ENCODE measurements at places on chromosomes 16 and 17. TPM values are rescaled to one million over a fixed set of nuclear protein-coding genes. Genes with fewer than 3 reads are reported as not detected.

DNA sequence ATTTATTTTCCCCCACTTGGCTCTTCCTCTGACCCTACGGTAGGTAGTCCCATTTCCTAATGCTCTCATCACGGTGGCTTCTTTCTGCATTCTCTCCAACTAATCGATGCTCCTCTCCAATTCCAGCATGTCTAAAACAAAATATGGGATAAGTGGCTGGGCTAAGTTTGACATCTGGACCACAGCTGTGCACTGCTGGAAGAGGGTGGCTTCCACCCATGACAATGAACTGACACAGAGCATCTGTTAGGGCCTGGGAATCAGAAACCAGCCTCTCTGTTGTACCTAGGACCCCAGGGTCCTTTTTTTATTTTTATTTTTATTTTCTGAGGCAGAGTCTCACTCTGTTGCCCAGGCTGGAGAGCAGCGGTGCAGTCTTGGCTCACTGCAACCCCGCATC, 29.0 kb upstream of the SLC39A11 start:
- H3K27ac ChIP-seq: no peak overlapping the region
- H3K4me1 ChIP-seq: no peaks in the 10 kb centered on the region
- no peaks in the 10 kb centered on the region for H3K27me3 ChIP-seq
- no peak for DNase-seq
- H3K4me3 ChIP-seq: no peak overlapping the region

GRCh38 chr17:64940055-64940454, 20.8 kb upstream of the LRRC37A3 start:
- H3K4me1 ChIP-seq: no peaks in the 10 kb centered on the region
- no peak for DNase-seq
- no peak overlapping the region for H3K27ac ChIP-seq
- H3K36me3 ChIP-seq: no peaks in the 10 kb centered on the region
- no peaks in the 10 kb centered on the region for H3K27me3 ChIP-seq

DNA sequence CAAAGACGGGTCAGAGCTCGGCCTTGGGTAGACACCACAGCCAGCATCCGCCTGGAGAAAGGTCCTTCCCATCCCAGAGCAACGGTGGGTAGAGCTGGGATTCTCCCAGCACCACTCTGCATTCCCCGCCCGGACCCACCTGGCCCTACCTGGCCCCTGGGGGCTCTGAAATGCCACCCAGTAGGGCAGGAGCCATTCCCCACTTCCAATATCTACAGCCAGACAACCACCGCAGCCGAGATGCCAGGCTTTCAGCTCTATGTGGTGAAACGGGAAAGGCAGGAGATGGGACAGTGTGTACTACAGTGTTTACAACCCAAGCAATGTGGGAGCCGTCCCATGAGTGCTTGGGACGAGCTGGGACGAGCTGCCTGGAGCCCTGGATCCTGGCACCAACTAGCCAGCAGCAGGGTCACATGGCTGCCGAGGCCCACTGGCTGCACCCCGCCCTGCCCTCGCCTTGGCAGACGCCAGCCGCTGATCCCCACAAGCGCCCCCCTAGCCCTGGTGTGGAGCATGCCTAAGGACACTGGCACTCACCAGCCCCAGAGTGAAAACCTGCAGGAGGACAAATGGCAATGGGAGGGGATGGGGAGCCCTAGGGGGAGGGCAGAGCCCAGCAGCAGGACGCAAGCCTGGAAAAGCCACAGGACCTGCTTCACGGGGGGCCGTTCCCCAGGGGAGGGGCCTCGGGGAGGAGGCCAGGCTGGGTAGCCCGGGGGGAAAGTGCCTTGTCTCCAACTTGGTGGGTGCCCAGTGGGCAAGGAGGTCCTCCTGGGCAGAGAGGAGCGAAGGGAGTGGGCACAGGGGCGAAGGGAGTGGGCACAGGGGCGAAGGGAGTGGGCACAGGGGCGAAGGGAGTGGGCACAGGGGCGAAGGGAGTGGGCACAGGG, 13.5 kb downstream of the TMC6 start:
- no peak overlapping the region for H3K27ac ChIP-seq
- H3K4me3 ChIP-seq: no peak overlapping the region
- no peaks in the 10 kb centered on the region for H3K27me3 ChIP-seq

DNA sequence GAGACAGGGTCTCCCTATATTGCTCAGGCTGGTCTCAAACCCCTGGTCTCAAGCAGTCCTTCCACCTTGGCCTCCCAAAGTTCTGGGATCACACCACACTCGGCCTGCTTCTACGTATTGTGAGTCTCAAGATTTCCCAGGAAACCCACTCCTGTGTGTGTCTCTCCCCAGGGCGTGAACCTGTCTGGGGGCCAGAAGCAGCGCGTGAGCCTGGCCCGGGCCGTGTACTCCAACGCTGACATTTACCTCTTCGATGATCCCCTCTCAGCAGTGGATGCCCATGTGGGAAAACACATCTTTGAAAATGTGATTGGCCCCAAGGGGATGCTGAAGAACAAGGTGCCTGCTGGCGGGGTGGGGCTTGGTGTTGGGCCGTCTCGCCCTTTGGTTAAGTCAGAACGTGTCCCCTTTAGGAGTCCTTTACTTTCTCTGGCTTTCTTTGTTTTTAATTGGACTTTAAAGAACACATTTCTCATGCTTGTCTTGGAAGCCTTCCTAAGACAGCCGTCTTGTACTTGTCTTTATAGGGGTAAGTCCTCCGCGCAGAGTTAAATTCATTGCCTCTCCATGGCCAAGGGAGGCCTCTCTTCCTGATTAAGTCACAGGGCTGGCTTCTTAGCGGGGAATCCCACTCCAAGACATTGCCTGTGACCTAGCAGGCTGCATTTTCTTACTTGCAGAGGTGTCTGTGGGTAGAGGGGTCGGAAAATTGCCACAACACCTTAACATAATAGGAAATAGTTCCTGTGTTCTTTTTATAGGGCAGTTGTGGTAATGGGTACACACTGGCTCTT, 136.4 kb downstream of the ABCC6 start:
- peaks cover 10% of the 10 kb centered on the region for H3K4me1 ChIP-seq
- H3K27ac ChIP-seq: peak overlapping the region; percentile 71
- H3K36me3 ChIP-seq: no peaks in the 10 kb centered on the region

GRCh38 chr17:10069301-10069700, 129.1 kb downstream of the GAS7 start:
- peak overlapping the region; percentile 54 for H3K27ac ChIP-seq
- H3K4me1 ChIP-seq: peaks cover 6% of the 10 kb centered on the region
- peak; percentile 73 for DNase-seq
- H3K27me3 ChIP-seq: no peaks in the 10 kb centered on the region
- H3K4me3 ChIP-seq: no peak overlapping the region
- no peaks in the 10 kb centered on the region for H3K36me3 ChIP-seq

DNA sequence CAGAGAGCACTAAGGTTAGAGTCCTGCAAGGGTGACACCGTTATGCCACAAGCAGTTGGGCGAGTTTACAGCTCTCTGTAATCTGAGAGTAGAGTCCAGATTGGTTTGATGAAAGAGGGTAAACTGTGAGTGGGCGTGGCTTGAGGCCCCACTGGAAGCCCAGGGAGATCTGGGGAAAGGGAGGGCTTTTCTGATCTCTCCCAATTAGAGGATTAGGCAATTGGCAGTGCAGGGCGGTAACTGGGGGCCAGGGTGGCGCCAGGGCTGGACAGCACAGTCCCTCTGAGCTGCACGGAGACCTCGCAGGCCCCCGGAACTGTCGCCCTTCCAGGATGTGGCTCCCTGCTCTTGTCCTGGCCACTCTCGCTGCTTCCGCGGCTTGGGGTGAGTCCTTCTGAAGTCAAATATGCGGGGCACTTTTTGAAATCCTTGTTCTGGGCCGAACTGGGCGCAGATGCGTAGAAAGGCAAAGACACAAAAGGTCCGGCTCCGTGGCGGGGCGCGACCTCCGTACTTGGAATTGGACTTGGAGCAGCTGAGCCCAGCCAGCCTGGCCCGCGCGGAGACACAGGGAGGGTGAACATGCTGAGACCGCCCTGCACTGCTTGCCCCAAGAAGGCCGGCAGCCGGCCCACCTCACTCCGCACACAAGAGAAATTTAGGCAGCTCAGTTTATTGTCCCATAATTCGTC, 72.4 kb downstream of the CES1 start:
- no peak overlapping the region for H3K27ac ChIP-seq
- DNase-seq: no peak
- H3K4me3 ChIP-seq: no peak overlapping the region
- no peaks in the 10 kb centered on the region for H3K36me3 ChIP-seq
- no peaks in the 10 kb centered on the region for H3K4me1 ChIP-seq

DNA sequence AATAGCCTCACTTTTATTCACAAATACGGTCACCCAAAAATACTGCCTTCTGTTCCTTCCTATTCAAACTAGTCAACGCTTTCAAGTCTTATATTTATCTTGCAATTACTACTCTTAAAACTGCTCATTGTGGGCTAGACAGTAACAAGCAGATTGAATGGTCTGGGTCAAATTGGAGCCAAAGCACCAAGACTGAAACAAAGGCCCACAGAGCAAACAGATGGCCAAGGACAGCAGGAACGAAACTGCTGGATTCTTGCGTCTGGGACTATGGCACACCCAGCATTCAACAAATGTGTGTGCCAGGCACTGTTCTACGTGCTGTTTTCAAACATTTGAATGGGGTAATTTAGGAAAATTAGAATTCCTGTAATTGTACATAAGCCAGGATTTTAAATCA, 250.1 kb upstream of the PSMD7 start:
- H3K4me3 ChIP-seq: no peak overlapping the region
- H3K27me3 ChIP-seq: no peaks in the 10 kb centered on the region
- H3K27ac ChIP-seq: no peak overlapping the region

GRCh38 chr17:41982026-41982760, 15.6 kb downstream of the CNP start:
- H3K4me1 ChIP-seq: no peaks in the 10 kb centered on the region
- H3K4me3 ChIP-seq: no peak overlapping the region
- H3K27me3 ChIP-seq: no peaks in the 10 kb centered on the region
- H3K27ac ChIP-seq: no peak overlapping the region
- no peak for DNase-seq
- H3K36me3 ChIP-seq: no peaks in the 10 kb centered on the region

- H3K27ac ChIP-seq: no peak overlapping the region
- H3K4me1 ChIP-seq: no peaks in the 10 kb centered on the region
- H3K27me3 ChIP-seq: no peaks in the 10 kb centered on the region
- H3K36me3 ChIP-seq: no peaks in the 10 kb centered on the region
- no peak for DNase-seq
Measured at GRCh38 chr17:58242171-58242784, 3.9 kb downstream of the LPO start.

- DNase-seq: no peak
- no peak overlapping the region for H3K27ac ChIP-seq
- no peaks in the 10 kb centered on the region for H3K4me1 ChIP-seq
- peaks cover 19% of the 10 kb centered on the region for H3K27me3 ChIP-seq
- no peak overlapping the region for H3K4me3 ChIP-seq
Measured at GRCh38 chr16:3192476-3193019, 4.5 kb downstream of the OR1F1 start.

DNA sequence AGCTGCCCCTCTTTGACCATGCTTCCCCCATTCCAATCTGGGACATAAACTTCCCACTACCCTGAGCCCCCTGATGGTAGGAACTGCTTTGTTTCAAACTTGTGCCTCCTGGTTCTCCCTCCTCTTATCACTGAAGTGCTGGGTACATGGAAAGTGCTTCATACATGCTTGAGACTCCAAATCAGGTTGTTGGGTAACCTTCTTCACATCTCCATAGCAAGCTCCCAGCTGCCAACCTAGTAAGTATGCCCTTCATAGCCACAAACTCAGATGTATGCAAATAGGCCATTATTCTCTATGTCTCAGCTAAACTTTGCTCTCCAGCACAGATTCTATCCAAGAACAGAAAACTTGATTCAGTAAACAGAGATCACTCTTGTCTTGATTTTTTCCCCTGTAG, 310.6 kb upstream of the IRX3 start:
- DNase-seq: no peak
- H3K27me3 ChIP-seq: no peaks in the 10 kb centered on the region
- no peaks in the 10 kb centered on the region for H3K36me3 ChIP-seq
- no peak overlapping the region for H3K27ac ChIP-seq

GRCh38 chr16:46920402-46921068, 36.4 kb downstream of the GPT2 start:
- no peak overlapping the region for H3K27ac ChIP-seq
- H3K4me1 ChIP-seq: no peaks in the 10 kb centered on the region
- no peak overlapping the region for H3K4me3 ChIP-seq
- DNase-seq: no peak

GRCh38 chr17:10737736-10738135, 7.9 kb upstream of the TMEM220 start:
- no peaks in the 10 kb centered on the region for H3K4me1 ChIP-seq
- H3K36me3 ChIP-seq: no peaks in the 10 kb centered on the region
- no peak for DNase-seq
- no peak overlapping the region for H3K4me3 ChIP-seq

DNA sequence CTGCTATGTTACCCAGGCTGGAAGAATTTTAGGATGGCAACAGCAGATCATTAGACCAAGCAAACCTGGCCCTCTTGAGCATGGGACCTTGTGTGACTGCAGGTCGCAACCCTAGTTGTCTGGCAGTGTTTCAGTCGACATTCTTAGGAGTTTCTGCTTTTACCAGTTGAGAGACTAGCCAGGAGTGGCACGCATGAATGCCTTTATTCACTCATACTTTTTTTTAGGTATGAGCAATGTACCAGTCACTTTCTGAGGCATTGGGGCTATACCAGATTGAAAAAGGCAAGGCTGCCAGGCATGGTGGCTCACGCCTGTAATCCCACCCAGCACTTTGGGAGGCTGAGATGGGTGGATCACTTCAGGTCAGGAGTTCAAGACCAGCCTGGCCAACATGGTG, 28.2 kb upstream of the HAS3 start:
- H3K4me3 ChIP-seq: no peak overlapping the region
- no peaks in the 10 kb centered on the region for H3K36me3 ChIP-seq
- H3K27ac ChIP-seq: no peak overlapping the region
- no peak for DNase-seq
- H3K27me3 ChIP-seq: no peaks in the 10 kb centered on the region

DNA sequence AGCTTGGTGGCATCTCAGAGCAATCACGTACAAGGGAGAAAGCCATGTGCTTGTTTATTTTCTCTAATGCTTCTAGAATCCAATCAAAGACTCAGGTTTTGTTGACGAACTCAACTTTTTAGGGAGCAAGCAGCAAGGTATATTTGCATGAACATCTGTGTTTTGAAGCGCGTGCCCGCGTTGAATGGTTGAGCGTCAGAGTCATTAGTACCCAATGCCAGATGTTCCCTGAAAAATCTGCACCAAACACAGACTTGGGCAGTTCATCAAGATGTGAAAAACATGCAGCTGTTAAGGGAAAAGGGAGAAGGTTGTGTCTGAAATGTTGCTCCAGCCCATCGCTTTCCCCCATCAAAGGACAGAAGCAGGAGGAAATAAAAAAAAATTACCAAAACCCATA, 170.4 kb downstream of the SNX29 start:
- no peak overlapping the region for H3K27ac ChIP-seq
- no peaks in the 10 kb centered on the region for H3K36me3 ChIP-seq
- no peak overlapping the region for H3K4me3 ChIP-seq

Gene SP6
- 1.5 TPM for total RNA-seq

Gene RNF43
- not detected for total RNA-seq

Gene FSCN2
- 7.4 TPM for total RNA-seq

Gene PDIA2
- not detected for total RNA-seq

Gene PIK3R6
- 1.1 TPM for total RNA-seq

Gene SCIMP
- total RNA-seq: 0.91 TPM
